ENCODE measurements at places on chromosomes 5 and 9.

DNA sequence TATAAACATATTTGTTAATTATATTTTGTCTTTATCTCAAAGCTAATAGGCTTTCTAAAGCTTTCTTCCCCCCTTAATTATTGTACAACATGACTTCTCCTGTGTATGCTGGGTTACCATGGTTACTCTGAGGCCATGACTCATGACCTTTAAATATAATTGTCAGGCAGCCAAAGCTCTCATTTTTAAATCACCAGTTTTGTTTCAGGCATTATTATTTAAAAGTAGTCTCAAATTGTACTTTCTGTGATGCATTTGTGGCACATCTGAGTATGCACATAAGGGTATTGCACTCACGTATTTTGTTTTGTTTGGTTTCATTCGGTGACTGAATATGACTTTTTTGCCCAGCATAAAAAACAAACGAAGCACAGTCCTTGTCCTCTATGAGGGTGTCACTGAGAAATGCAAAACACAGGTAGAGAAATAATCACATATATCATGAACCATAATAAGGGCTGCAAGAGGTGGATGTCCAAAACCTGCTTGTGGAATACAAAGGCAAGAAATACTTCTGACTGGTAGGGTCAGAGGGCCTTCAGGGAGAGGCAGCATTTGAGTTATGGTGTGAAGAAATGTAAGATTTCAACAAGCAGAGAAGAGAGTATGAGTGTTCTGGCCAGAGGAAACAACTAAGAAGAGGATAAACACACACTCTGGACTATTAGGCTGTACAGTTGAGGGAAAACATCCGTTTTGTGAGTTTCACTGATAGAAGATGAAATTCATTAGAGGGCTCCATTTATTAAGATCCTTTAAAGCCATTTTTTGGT lies 2.1 kb downstream of the CCDC192 start:
- no peak for DNase-seq

- DNase-seq: no peak
Measured at GRCh38 chr5:143228597-143229293, 174.7 kb downstream of the NR3C1 start.

DNA sequence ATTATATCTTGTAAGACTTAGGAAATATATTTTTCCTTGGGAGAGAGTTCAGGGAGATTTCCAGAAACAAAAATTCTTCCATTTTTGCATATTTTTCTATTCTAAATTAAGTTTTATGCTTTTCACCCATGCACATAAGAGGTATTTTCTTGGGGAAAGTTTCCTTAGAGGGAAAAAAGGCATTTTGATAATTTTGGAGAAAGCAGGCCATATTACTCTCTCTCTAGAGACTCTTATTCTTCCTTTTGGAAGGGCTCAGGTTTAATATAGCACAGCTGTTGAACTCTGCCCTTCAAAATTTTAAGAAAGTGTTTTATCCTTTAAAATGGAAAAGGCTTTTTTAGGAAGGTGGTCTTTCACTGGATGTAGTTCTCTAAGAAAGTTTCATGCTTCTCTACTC lies 8.0 kb downstream of the NDUFS4 start:
- DNase-seq: no peak

DNA sequence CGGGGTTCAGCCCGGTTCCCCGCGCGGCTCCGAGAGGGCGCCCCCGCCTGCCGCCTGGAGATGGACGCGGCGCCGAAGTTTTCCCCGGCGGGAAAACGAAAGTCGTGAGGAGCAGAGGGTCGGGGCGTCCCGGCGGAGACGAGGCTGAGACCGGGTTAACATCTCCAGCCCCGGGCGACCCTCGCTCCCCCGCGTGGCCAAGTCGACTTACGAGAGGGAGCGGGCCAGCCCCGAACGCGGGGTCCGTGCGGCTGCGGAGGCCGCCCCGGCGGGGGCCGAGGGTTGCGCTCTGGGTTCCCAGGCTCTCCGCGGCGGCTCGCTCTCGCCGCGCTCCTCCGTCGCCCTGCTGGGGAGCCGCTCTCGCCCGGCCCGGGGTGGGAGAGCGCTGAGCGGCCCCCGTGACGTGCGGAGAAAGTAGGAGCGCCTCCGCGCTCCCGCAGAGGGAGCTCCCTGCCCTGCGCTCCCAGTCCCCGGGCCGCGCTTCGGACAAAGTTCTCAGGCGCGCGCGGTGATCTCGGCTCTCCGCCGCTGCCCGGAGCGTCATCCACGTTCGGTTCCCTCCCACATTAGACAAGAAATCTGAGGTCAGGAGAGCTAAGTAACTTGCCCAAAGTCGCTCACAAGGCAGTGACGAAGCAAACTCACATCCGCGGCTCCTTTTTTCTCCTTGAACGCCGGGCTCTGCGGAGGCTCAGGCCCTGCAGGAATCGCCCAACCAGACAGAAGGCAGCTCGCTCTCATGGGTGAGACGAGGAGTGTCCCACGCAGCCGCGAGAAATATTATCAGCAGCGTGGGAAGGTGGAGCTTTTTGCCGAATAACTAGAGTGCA lies 1.2 kb upstream of the GCNT4 start:
- DNase-seq: no peak

GRCh38 chr9:75930190-75930589 lies 39.7 kb downstream of the PCSK5 start:
- DNase-seq: no peak

GRCh38 chr5:87729781-87730180 lies 317.1 kb upstream of the CCNH start:
- DNase-seq: no peak

DNA sequence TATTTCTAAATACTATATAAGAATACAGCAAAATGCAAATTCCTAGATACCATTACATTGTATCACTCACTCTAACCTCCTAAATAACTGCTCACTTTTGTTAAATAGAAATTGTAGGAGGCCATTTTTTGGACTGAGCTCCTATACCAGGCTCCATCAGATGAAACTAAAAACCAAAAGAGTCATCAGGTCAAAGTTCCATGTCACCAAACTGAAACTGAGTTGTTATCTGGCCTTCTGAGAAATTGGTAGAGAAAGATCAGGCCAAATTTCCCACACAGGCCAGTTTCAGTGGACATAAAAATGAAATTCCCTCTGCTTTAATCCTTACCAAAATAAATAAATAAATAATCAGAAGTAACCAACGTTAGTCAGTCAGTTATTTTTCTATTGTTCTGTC lies 13.8 kb upstream of the SNX2 start:
- no peak for DNase-seq

- DNase-seq: no peak
Measured at GRCh38 chr5:10235350-10235749, 14.3 kb downstream of the ATPSCKMT start.

DNA sequence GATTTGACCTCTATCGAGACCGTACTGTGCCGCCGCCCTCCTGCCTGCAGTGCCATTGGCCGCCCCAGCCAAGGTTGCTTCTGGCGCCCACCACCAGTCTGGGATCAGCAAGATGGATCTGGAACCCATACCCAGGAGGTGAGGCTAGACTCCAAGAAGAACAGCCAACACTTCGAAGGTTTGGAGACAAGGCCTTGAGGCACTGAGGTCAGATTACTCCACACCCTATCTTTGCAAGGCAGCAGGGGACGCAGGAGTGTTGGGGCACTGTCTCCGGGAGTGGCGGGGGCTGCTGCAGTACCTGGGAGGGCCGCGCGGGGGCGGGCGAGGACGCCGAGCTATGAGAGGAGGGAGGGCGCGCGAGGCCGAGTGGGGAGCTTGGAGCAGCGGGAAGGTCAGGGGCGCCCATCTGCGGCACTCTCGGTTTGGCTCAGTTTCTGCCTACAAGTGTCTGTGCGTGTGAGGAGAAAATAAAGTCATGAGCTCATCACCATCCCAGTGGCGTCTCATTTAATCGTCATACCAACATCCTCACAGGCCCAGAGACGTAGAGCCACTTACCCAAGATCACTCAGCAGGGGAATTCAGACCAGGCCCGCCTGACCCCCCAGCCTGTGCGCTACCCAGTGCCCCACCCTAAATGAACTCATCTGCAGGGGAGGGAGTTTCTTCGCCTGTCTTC lies 20.5 kb upstream of the PSD2 start:
- DNase-seq: peak; percentile 25

GRCh38 chr5:167853421-167853820 lies 438.0 kb upstream of the WWC1 start:
- DNase-seq: no peak

DNA sequence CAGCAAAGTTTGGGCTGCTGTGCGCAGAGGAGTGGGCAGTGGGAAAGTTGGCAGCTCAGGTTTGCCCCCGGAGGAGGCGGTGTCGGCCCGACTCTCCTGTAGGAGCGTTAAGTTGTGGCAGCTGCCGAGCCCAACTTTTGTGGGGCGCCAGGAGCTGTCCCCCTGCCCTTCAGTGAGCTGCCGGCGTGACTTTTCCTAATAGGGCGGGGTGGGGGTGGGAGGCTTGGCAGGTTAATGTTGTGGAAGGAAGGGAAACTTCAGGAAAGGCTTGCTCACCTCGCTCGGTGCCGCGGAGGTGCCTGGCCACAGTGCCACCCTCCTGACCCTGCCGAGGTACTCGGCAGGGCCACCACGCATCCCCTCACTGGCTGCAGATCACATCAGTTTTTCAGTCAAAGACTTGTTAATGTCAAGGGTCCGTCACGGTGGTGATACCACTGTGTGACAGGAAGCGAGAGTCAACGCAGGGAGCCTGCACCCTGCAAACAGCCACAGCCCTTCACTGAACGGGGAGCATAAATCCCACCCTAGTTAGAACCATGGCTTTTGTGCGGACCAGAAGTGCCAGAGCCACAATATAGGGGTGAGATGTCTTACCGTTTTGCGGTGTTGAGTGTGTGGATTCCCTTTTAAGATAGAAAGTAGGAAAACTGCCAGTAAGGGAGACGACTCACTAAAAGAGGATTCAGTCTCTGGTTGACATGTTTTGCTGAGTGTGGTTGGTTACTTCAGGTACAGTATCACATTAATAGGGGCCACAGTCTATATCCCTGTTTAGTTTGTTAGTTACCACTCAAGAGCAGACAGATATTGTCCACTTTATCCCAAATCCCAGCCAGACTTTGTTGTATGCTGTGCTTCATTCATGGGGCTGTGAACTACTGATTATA lies 796 bp downstream of the LNPEP start:
- no peak for DNase-seq

DNA sequence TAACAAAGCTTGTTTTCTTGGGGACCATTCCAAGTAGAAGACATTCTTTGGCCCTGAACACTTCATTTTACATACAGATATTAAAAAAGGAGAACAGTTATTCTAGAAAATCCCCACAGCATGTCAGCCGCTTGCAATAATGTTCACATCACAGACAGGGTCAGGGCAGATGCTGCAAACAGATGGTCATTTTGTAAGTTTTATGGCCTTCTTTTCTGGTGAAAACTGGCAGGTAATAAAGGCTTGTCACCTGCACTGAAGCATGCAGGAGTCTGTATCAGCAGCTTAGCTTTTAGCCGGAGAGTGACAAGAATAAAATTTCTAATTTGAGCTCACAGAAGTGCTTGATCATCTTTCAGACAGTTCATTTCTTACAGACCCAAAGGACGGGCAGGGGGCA lies 220.9 kb upstream of the DAP start:
- DNase-seq: no peak

GRCh38 chr9:101737705-101738565 lies 512 bp downstream of the GRIN3A start:
- no peak for DNase-seq

DNA sequence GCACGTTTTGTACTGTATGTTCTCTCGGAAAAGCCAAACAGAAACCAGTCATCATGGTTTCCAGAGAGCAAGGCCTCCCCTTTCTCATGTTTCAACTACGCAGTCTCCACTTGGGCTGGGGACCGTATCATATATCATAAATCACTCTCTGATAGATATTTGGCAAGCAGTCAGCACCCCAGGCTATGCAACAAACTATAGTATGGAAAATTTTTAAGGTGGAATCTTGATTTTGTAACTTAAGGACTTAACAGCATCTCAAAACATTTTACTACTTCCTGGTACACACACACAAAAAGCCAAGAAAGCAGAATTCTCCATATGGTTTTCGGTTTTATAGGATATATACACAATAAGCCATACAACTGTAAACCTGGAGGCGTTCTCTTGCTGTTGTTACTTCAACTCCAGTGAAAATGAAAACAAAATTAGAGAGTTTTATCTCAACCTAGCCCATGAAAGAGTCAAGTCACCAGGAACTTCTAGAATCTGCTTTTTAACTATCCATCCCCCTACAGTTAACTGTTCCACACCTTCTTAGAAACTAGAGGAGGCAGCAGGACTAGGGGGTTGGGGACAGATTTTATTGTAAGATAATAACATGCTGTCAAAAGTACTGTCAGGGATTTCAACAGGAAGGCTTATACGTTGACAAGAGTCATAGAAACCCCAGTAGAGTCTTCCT lies 283.4 kb downstream of the NFIB start:
- no peak for DNase-seq

GRCh38 chr5:155342956-155343355 lies 329.4 kb downstream of the KIF4B start:
- no peak for DNase-seq

GRCh38 chr9:118017607-118018122 lies 313.5 kb downstream of the TLR4 start:
- no peak for DNase-seq

DNA sequence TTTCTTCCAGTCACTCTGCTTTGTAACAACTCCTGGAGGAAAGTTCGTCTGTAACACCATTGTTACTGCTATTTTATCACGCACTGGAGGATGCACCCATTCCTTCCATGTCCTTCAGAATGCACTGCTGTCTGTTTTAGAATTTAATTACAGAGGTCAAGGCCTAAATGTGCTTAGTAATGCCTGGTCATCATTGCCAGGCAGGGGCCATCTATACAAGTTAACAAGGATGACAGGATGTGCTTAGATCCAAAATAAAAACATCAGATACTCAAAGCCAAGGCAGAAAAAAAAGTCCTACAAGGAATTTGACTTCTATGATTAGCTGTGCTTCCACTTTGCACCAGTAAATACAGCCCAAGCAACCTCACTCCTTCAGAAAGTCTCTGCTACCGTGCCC lies 371.4 kb downstream of the SEMA5A start:
- DNase-seq: no peak

- DNase-seq: no peak
Measured at GRCh38 chr5:128014578-128014977, 69.0 kb upstream of the SLC12A2 start.

- DNase-seq: no peak
Measured at GRCh38 chr9:136861874-136862457, 4.1 kb downstream of the EDF1 start.

GRCh38 chr5:139038613-139039305 lies 159.4 kb downstream of the SIL1 start:
- no peak for DNase-seq

GRCh38 chr9:19155106-19155935 lies 28.0 kb upstream of the PLIN2 start:
- no peak for DNase-seq

GRCh38 chr5:99590806-99591205 lies 662.0 kb upstream of the CHD1 start:
- no peak for DNase-seq

Measured in SIG-M5 (cell line).